Mammary epithelial cell (primary cell): ENCODE measurements at places on chromosomes 6 and 20. TPM values are rescaled to one million over a fixed set of nuclear protein-coding genes. Genes with fewer than 3 reads are reported as not detected.
A peak's percentile ranks its signal among the peaks of the same experiment; 100 is the strongest.

DNA sequence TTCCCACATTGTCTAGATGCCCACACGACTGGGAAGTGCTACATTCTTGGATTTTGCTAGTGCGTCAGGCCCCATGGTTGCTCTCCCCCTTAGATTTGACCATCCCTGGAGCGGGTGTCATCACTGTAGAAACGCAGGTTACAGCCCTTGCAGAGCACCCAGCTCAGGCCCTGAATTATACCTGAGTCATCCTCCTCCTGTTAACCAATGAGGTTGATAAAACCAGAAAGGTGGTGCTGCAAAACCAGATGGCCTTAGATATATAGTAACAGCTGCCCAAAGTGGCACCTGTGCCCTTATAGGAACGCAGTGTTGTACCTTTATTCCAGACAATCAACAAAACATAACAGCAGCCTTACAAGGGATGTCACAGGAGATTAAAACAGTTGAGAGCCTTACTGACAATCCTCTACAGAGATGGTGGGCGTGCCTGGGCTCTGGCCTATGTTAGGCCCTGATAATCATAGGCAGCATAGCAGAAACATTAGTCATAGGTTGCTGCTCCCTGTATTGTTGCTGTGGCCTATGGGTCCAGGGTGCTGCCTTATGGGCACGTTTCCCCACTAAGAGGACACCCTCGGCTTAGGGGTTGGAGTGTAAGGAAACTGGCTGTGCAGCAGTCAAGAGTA is 33.6 kb upstream of the HSF2 start:
- DNase-seq: peak; percentile 17

GRCh38 chr20:2084703-2085102 is 16.9 kb upstream of the STK35 start:
- peak; percentile 9 for DNase-seq

Gene HLA-DRB5
- not detected in 2 replicates for total RNA-seq

DNA sequence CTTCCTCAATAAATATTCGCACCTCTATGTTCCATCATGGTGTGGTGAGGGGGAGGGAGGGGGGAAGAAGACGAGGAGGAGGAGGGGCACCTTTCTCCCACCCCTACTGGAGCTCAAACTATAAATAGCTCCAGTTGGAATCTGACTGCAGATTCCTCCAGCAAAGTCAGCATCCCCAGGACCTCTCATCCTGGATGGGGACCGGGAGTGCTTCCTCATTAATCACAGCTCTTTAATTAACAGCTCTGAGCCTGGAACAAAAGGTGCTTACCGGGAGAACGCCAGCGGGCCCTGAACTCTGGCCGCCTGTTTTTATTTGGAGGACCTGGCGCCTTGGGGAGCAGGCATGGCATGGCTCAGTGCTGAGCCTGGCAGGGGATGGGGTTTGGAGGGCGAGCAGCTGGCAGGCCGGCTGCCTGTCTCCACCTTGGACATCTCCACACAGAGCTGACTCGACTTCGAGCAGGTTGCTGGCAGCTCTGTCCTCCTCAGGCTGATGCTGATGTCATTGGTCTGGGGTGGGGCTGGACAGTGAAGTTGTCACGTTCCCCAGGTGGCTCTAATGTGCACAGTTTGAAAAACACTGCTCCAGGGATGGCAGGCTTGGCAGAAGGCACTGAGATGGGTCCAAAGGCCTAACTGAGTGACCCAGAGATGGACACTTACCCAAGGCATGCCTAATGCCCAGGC is 180.4 kb downstream of the DHX35 start:
- DNase-seq: no peak

DNA sequence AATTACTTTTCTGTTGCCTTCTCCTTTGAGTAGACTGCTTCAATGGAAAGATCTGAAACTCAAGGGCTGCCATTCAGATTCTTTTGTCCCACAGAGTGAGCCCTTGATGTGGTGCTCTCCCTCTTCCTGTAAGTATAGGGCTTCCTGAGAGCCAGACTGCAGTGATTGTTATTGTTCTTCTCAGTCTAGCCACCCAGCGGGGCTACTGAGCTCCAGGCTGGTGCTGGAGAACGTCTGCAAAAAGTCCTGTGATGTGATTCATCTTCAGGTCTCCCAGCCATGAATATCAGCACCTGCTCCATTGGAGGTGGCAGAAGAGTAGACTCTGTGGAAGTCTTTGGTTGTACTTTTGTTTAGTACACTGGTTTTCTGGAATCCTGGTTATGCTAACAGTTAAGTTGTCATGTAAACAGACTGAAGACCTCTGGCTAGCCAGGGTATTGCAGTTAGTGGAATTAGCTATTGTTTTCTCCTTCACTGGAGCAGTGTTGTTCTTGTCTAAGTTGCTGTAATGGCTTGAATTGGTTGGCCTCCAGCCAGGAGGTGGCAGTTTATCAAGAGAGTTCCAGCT is 240.9 kb downstream of the COL12A1 start:
- DNase-seq: no peak

GRCh38 chr6:32885698-32886286 is 31.8 kb downstream of the PSMB9 start:
- peak; percentile 45 for DNase-seq

DNA sequence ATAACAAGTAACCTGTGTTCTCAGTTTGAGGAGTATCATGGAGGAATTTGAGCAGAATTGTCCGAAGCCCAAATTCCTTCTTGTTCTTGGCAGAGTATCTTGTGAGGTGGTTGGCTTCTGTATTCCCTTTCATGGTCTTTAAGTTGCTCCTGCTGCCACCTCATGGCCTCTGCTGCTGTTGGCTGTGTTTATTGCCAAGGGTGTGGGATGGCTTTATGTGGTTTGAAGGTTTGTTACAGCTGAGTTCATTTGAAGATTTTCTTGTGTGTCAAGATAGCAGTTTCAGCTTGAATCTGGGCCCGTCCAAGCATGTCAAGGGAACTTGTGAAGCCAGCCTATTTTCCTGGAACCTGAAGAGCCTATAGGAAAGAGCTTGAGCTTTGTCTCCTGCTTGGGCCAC is 20.2 kb upstream of the TTK start:
- DNase-seq: peak; percentile 71

DNA sequence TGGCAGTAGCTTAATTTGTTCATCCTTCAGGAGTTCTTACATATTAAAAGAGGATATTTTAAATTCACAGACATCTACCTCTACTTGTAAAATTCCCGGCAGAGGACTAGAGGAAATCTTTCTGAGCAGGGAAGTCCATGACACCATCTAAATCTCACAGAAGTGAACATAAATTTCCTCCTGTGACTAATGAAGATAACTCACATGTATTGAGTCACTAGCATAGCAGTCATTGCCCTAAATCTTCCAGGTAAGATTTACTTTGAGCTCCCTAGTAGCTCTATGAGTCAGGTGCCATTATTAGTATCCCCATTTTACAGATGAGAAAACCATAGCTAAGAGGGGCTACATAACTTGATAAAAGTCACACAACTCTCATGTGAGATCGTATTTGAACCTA is 1058.6 kb upstream of the FLRT3 start:
- peak; percentile 54 for DNase-seq
